HFFc6 (cell line): ENCODE measurements at places on chromosomes 7 and 10.

DNA sequence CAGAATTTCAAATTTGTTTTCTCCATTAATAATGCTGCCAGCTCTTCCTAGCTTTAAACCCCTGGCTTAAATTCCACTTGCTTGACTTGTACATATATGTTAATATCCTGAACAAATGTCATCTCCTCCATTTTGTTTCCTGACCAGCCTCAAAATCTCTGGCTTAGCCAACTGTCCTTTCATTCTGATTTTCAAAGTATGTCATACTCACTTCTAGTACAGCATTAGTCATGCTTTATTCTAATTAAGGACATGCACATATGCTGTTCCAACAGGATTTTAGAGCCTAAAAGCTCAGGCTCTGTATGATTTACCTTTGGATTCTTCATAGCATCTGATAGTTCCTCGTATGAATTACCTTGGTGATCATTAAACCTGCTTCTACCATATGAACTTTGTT is 158.3 kb downstream of the ZNF438 start:
- no peak for DNase-seq

DNA sequence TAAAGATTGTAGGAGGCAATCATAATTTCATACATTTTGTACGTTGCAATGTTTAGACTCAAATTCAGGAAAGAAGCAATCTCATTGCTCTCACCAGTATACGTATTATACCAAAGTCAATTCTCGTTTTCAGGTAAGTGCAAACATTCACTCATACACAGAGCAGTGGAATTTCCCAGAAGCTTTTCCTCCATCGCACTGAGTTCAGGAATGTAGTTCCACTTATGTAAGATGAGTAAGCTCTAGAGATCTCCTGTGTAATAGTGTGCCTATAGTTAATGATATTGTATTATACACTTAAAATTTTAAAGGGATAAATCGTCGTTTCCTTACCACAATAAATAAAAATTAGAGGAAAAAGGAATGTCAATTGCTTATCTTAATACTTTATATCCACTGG is 470.8 kb upstream of the KCND2 start:
- DNase-seq, result no peak

DNA sequence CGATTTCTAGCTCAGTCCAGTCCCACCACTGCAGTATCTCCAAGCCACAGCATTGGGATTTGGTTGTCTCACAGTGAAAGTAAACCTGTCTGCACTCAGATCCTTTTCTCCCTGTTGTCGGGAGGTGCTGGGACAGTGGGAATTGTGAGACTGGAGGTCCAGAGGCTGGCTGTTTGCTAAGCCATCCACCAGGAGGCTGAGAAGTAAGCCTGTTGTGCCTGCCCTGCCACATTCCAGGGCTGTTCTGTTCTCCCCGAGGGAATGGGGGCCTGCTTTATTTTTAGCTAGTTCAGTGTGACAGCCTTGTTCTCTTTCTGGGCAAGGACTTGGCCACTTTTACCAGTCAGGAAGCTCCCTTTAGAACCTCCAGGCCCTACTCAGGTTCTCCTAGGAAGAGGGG is 54.9 kb downstream of the HK1 start:
- peak; percentile 69 for DNase-seq

- DNase-seq, result peak; percentile 26
Observed at GRCh38 chr7:40211276-40212003, 76.6 kb downstream of the SUGCT start.

- no peak for DNase-seq
Observed at GRCh38 chr10:3702056-3702546, 82.9 kb downstream of the KLF6 start.

DNA sequence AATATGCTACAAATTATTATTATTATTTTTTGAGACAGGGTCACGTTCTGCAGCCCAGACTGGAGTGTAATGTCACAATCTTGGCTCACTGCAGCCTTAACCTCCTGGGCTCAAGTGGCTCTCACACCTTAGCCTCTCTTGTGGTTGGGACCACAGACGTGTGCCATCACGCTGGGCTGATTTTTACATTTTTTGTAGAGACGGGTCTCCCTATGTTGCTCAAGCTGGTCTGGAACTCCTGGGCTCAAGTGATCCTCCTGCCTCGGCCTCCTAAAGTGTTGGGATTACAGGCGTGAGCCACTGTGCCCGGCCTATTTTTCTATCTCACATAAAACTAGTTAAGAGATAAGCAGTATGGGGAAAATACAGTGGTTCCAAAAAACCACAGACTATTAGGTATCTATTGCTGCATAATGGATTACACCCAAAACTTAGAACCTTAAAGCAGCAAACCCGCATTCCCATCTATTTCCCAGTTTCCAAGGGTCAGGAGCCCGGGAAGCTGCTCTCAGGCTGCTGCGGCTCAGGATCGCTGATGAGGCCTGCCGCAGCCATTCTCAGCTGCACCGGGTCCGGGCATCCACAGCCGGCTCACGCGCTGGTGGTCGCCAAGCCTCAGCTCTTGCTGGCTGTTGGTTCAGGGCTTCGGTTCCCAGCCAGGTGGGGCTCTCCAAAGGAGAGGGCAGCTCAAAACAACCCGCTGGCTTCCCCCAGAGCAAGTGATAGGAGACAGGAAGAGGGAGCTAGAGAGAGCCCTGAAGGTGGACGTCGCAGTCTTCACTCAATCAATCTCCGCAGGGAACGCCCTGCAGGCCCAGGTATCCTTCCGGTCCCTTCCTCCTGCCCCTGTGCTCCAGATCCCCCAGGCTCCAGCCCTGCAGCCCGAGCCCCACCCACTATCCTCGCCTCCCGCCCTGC is 128.2 kb downstream of the UBE2H start:
- peak; percentile 26 for DNase-seq

GRCh38 chr7:118696879-118697278 is 472.4 kb downstream of the ANKRD7 start:
- DNase-seq, result no peak

DNA sequence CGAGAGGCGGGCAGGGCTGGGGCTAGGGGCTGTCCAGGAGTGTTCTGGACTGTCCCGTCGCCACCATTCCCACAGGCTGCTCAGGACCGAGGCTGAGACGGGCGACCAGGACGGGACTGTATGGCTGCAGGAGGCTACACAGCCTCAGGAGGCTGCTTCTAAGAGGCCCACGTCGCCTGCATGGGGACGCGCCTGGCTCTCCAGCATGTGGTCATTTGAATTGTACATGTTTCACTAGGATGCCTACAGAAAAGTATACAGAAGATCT is 216.3 kb downstream of the TCERG1L start:
- no peak for DNase-seq

DNA sequence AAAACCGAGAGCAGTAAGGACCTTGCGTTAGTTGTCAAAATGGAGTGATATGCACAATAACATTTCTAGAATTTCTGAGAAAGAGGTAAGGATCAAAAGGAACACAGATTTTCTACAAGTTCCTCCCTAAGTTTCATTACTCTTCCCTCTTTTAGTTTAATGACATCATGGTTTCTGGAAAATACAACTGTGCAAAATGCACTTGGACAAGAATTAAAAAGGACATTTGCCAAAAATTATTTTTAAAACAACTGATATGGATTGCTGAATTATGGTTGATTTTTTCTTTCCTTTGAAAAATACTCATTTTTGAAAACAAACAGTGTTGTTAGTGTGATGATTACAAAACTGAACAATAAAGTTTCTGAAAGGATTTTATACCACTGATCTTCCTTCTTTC is 52.1 kb downstream of the SRI start:
- no peak for DNase-seq

- no peak for DNase-seq
Observed at GRCh38 chr7:126166645-126167044, 1086.1 kb downstream of the GRM8 start.

DNA sequence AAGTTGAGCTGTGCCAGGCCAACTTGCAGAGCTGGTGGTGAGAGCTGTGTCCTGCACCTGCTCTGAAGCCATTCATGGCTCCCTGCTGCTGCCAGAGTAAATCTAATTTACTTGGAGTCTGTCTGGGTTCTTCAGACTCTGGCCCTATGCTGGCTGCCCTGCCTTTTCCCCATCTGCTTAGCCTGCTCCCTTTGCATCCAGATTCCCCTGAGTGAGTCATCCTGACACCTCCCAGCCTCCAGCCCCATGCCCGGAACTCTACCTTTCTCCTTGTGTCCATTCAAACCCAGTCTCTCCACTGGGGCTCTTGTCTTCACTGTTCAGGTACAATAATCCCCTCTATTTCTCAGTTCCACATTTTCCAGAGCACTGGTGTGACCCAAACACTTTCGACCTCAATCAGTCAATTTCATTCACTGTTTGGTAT is 434.4 kb upstream of the ZMIZ1 start:
- no peak for DNase-seq

GRCh38 chr10:125455855-125456254 is 227.1 kb downstream of the TEX36 start:
- DNase-seq, result no peak

DNA sequence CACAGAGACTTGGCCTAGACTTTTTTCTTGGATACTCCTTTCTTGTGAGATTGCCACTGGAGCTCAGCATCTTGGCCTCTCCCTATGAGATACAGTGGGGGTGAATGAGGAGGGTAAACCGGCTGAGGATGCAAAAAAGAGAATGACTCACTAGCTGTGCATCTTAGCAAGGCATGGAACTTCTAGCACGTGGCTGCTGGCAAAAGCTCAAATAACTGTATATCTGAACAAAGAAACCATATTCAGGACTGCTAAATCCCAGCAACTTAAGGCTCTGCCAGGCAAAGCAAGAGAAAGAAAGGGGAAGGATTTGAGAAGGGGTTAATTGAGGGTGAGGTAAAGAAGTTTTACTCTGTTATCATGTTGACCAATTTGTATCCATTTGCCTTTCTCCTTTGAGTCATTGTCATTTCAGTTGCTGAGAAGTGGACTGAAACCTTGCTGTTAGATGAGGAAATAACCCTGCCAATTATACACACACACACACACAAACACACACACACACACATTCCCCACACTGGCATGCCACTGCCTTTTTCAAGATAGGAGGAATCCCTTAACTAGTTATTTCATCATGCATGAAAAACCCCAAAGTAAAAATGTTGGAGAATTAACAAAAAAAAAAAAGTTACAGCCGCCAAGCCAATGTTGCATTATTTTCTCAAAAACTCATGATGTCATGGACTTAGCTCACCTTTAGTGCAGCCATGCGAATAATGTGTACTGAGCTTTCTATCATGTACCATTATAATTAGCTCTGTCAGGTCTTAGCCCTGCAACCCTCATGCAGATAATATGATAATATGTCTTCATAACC is 997.3 kb downstream of the LRMDA start:
- DNase-seq, result peak; percentile 86

DNA sequence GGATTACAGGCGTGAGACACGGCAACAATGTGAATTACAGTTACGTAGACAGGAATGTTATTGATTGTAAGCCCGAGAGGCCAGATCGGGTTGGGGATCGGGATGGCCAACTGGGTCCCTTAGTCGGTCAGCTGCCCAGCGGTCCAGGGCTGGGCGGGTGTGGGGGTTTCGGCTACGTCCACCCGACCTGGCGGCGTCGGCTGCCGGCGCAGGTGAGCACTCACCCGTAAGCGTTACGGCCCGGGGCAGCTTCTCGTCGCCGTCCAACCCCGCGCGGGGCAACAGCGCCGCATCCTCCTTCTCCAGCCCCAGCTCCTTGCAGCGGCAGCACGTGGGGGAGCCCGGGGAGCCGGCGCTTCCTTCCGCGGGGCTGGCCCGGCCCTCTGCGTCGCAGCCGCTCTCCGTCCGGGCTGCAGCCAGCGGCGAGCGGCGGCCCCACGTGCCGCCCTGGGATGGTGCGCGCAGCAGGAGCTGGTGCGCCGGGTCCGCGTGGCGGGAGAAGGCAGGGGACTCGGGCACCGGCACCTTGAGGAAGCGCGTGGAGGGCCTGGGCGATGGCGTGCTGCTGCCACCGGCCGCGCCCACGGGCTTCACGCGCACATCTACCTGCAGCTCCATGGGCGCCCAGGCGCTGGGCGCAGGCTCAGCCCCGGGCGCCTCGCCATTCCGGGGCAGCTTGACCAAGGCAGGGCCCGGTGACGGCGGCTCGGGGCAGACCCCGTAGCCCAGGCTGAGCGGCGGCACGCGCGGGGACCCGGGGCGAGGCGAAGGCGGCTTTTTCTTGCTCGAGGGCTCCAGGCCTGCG is 609 bp downstream of the KLRG2 start:
- no peak for DNase-seq

DNA sequence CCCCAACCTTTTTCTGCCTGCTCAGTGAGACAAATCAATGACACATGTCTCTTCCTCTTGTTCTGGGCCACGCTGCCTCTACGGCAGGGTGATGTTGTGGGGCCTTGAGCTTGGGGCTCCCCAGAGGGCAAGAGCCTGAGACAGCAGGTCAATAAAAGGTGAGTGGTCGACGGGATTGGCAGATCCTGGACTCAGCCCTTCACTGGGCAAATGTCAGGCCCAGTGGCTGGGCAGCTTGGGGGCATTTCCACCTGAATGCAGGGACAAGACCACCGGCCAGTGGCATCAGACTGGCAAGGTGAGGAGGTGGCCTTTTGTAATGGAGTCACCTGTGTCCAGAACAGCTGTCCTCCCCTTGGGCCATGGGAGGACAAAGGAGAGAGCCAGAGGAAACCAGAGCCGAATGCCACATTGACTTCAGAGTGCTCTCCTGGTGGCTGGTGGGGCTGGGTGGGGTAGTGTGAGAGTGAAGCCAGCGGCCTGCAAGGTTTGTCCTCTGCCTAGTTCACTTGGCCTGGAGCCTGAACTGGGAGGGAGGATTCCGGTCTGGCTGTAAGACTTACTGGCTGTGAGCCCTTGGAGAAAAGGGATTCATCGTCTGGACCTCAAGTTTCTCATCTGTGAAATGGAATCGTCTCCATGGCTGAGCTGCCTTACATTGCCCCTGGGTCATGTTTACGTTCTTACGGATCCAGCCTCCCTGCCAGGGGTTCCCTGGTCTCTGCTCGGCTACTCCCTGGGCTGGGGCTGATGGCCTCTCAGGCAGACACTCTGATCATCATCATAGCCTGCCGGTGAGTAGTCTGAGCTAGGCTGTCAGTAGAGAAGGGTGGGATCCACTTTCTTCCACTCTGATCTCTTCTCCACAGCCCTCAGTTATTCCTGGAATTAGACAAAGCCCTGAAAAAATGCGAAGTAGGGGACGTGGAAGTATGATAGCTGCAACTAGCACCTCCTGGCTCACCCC is 25.4 kb upstream of the CRHR2 start:
- no peak for DNase-seq

DNA sequence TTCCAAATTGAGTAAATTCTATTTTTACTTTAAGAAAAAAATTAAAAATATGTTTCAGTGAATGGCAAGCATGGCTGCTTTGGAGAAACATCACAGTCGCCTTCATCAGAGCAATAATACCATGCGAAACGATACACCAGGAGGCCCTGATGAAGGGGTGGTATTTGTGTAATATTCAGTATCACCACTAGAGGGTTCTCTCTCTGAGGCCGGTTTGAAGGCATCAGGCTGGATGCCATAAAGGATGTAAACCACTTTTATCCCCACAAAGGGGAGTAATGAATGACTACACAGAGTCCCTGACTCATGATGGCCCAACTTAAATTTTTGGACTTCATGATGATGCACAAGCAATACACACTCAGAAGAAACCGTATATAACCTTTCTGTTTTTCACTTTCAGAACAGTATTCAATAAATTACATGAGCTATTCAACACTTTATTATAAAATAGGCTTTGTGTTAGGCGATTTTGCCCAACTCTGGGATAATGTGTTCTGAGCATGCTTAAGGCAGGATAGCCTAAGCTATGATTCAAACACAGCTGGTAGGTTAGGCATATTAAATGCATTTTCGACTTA is 95.5 kb downstream of the PPP1R17 start:
- peak; percentile 18 for DNase-seq
